ENCODE measurements at places on chromosomes 2 and 18.

DNA sequence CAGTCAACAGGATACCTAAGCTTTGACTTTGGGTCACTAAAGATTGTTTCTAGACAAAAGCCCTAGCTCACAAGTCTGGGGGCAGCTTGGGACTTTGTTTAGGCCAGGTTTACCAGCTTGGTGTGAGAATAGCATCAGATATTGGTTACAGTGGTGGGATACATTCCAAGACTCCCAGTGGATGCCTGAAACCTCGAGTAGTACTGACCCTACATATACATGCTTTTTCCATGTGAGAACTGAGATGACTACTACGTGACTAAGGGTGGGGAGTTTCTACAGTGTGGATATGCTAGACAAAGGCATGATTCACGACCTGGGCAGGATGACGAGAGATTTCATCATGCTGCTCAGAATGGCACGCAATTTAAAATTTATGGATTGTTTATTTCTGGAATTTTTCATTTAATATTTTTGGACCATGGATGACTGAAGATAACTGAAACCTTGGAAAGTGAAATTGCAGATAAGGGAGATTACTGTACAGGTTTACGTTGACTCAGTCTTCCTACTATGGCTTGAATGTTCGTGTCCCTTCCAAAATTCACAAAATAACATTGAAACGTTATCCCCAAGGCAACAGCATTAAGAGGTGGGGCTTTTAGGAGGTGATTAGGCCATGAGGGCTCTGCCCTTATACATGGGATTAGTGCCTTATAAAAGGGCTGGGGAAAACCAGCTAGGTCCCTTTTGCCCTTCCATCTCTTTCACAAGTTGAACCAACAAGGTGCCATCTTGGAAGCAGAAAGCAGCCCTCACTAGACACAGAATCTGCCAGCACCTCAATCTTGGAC, 50.2 kb upstream of the CTAGE1 start:
- DNase-seq = peak; percentile 82

GRCh38 chr18:49572611-49573345, 10.9 kb downstream of the LIPG start:
- no peak for DNase-seq

- no peak for DNase-seq
These were observed 13.5 kb upstream of the NTSR2 start for GRCh38 chr2:11683476-11683875.

- DNase-seq = no peak
These were observed 117.4 kb upstream of the NPAS2 start for GRCh38 chr2:100702438-100703109.

DNA sequence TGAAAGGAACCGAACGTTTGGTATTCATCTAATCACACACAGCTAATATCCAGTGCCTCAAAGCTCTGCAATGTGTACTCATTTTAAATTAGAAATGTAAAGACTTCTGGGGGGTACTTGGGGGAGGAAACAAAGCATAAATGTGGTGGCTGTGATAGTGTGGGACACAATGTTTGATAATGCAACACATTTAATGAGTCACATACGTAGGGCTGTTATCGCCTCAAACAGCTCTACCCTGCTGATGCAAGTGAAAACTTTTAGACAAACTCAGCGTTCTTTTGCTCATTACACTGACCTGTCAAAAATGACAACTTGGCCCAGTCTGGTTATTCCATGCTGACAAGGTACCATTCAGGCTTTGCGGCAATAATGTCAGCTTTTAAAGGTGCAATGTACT, 1227.1 kb upstream of the CELF4 start:
- DNase-seq = no peak

- no peak for DNase-seq
These were observed 41.8 kb upstream of the ASPRV1 start for GRCh38 chr2:70003093-70003830.

All from AG08395 (cell line).